ENCODE measurements at places on chromosomes 1 and 21.

DNA sequence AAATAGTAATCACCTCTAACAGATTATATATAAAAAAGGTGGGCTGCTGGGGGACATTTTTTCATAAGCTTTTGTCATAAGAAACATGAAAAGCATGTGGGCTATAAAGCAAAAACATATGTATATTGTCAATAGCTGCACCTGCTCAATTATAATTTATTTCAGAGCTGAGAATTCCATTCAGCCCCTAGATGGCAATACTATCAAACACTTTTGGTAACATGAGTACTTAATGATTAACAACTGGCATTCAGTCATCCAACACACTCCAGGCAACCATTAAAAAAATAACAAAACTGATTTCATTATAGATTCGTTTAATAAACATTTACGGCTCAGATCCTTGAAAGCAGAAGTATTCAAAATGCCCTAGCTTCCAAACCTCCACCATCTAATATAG, 115.1 kb downstream of the KCTD3 start:
- no peak for DNase-seq

DNA sequence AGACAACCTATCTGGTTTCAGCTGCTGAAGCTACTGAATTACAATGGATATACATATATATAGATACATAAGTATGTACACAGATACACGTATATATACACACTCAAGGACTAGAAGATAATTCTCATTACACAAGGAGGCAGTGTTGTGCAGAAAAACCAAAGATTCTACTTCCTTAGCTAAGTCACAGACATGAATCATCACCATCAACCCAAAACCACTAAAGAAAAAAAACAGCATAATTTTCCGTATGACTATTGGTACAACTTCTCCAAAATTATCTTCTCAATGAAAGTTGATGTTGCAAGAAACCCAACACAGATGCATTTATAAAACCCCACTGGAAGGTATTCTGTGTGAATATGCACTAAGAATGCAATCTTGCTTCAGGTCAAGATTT, 36.8 kb upstream of the RPF1 start:
- peak; percentile 85 for DNase-seq

GRCh38 chr1:23085696-23086095, 66.4 kb downstream of the KDM1A start:
- DNase-seq = no peak

- DNase-seq = no peak
Measured at GRCh38 chr1:40301541-40302299, 15.4 kb downstream of the COL9A2 start.

- no peak for DNase-seq
Measured at GRCh38 chr1:111392460-111392945, 35.0 kb downstream of the OVGP1 start.

GRCh38 chr1:84259376-84259775, 42.1 kb upstream of the SAMD13 start:
- DNase-seq = no peak

All from EL (cell line).